ENCODE measurements at places on chromosomes 12 and 14.

DNA sequence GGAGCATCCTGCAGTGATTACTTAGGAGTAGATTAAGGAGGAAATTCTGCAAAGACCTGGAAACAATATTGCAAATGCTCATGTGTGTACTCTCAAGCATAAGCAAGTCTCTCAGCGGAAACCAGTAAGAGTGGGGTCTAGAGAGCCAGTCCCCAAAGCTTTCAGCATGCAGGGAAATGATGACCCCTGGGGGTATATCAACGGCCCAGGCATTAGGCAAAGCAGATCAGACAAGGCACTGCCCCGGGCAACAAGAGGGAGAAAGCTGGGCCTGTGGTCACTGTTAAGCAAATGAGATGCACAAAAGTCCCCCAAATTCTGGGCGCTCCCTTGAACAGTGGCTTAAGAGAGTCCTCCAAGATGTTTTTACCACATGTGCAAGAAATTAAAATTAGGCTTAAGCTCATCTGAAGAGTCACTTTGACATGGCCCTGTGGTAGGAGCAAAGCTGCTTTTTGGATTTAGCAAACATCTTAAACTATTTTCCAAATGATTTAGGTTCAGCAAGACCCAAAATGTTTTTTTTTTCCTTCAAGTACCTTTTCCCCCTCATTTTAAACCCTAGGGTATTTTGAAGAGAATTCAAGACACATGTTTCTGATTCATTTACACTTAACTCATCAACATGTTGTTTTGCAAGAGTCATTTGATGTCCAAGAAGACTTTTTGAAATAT, 457.1 kb upstream of the TBX3 start:
- no peak for DNase-seq

DNA sequence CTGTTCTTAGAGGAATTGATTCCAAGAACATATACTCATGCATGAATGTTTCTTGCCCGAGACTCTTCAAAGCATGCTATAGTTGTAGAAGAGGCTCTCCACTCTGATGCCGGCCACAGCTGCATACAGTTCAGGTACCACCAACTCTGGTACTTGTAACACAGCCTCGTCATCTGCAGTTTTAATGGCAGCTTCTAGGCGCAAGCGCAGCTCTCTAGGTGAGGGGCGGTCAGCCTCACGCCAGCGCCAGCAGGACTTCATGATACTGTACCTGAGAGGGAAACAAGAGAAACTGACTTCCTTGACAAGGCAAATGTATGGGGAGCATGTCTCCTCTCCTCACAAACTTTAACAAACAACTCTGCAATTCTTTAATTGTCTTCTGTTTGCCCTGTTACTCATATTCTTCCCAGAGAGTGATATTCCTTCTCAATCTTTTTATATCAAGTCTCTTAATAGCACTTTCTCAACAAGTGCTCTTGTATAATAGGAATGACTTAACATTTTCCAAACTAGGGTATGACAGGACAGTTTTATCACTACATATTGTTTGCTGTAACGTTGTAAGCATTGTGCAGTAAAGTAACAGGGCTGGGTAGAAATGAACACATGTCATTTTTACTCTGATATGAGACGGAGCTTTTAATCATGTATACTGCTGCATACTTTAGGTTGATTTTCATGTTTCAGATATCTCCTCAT, 6.8 kb upstream of the MAGOHB start:
- no peak for DNase-seq

GRCh38 chr14:98908050-98908449, 363.9 kb downstream of the BCL11B start:
- DNase-seq: no peak

DNA sequence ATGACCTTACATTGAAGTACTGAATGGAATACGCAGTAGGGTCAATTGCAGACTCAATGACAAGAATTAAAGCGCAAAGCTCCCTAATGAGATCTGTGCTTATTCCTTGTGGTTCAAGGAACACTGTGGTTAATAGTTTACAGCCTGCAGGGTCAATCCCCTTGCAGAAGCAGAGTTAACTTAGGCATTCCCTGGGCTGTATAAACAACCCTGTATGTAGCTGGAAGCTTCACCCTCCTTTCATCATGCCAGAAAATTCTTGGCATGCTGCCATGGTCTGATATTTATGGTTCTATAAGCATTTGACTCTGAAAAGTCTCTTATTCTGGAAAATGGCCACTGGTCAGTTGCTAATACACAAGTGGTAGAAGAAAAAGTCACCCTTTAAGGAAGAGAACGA, 227.7 kb downstream of the NOVA1 start:
- no peak for DNase-seq

- no peak for DNase-seq
These were observed 14.8 kb upstream of the AACS start for GRCh38 chr12:125050446-125050845.

DNA sequence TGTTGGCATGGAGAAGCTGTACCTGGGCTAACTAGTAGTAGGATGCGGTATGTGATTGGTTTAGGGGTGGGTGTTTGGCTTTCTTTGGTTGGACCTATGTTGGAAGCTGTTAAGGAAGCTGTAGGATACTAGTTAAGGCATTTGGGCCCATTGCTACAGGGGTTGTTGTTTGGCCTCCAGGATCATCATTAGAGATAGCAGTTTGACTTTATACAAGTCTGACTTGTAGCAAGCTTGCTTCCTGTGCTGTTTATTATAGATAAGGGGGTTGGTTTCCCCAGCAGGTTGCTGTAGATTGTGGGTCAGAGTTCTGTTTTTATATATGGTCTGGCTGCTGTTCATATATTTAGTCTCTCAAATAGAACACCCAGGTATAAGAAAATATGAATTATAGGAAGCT, 1.4 kb upstream of the PRIM1 start:
- no peak for DNase-seq
